ENCODE measurements at places on chromosomes 1 and 21. TPM values are rescaled to one million over a fixed set of nuclear protein-coding genes. Genes with fewer than 3 reads are reported as not detected.

XPR1 gene
- total RNA-seq = 17.8 TPM

DNA sequence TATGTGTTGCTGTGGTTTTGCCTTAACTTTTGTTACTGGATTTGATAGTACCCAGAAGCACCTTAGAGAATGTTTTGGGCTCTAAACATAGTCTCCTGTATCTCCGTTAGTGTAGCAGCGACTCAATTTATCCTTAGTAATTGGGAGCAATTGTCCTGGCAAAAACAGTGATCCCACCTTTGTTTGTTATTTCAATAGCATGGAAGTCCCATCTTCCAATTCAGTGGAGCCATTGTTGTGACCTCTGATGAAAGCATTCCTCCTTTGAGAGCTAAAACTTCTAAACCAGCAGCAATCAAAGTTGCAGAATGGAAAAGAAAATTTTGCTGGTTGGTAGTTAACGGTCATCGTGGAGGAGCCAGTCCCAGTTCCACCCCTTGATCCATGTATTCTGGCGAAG, 34.7 kb downstream of the RTCA start:
- DNase-seq = no peak

IFT25 gene
- total RNA-seq = 59.6 TPM

DNA sequence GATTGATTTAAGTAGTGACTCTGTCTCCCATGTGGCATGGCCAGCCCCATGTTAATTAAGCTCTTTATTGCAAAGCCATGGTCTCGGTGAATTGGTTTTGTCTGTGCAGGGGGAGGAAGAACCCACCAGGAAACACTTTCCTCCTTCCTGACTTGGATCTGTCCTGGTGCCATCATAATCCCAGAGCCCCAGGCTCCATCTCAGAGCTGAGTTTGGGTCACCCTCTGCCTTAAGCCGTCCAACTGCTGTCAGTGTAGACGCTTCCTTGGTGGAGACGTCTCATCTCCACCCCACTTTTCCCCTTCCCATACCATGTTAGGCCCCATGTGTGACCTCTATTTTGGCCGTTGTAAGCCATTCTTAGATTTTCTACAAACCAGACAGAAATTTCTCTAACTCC, 36.0 kb upstream of the COL6A2 start:
- DNase-seq = no peak

DNA sequence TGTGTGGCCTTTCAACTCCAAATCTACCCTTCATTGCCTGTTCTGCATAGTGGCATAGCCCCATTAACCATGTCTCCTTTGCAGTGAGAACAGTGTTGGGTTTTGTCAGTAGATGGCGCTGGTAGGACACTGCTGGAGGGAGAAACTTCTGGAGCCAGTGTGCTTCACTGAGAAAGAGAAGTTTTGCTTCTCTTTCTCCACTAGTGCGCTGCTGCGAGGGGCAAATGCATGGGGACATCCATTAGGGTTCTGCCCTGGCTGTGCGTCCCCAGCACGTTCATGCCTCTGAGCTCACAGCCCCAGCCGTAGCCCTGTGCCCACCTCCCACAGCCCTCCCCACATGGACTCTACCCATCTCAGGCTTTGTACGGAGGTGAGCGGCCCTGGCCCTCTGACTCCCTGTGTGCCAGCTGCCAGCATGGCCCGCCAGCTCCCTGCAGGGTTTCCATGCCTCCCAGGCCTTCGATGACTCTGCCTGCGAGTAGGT, 53.1 kb downstream of the RIMS3 start:
- peak; percentile 72 for DNase-seq

DNA sequence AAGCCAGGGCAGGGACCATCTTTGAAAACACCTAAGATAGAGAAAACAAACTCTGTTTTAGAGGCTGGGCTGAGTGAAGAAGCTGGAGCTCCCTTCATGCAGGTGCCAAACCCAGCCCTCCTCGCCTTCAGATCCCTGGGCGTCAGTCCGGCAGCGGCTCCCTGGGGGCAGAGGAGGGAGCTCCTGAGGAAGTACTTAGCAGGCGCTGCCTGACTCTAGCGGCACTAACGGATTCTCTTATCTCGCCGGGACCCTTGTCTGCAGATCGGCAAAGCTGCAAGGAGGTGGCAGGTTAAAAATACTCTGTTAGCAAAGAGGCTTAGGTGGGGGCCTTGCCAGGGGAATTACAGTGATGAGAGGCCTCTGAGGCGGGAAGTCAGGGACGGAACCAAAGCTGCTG, 79.6 kb downstream of the PLXNA2 start:
- no peak for DNase-seq

- no peak for DNase-seq
Observed at GRCh38 chr1:79042539-79042938, 36.0 kb upstream of the ADGRL4 start.
